ENCODE measurements at places on chromosomes 4 and X. TPM values are rescaled to one million over a fixed set of nuclear protein-coding genes. Genes with fewer than 3 reads are reported as not detected.

The DMRTC1 gene
- 0.41 TPM for total RNA-seq

The MAGEA10 gene
- not detected for total RNA-seq

The SYNPO2 gene
- 56.5 TPM for total RNA-seq

The POU3F4 gene
- total RNA-seq, result 1.1 TPM

The PPP4R3C gene
- total RNA-seq, result not detected

The RAI2 gene
- total RNA-seq, result 43.1 TPM

The VCX2 gene
- not detected for total RNA-seq

The BCOR gene
- total RNA-seq, result 33.9 TPM

The HMGB3 gene
- total RNA-seq, result 18.1 TPM

The MYOZ2 gene
- 0.19 TPM for total RNA-seq

The REST gene
- 54.7 TPM for total RNA-seq

Data from kidney (tissue), 22 donors.